ENCODE measurements at places on chromosomes 16 and 17.
A peak's percentile ranks its signal among the peaks of the same experiment; 100 is the strongest.

DNA sequence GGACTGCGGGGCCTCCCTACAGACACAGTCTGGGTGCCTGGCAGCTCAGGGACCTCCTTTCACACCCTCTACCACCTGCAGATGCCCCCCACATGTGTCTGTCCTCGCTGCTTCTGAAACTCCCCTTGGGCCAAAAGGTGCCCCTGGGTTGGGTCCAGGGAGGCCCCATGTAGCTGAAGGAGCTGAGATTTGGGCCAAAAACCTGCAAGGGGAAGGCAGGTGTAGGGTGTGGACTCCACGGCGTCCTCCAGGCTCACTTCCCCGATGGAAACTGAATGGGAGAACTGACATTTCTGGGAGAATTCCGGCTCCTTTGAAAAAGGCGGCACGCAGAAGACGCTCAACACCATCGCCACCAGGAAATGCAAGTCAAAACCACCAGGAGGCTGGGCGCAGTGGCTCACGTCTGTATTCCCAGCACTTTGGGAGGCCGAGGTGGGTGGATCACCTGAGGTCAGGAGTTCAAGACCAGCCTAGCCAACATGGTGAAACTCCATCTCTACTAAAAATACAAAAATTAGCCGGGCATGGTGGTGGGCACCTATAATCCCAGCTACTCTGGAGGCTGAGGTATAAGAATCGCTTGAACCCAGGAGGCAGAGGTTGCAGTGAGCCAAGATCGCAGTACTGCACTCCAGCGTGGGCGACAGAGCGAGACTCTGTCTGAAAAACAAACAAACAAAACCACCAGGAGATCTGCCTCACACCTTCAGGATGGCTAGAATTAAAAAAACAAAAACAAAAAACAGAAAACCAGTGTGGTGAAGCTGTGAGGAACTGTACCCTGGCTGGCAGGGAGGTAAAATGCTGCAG, 13.2 kb upstream of the BAIAP2 start:
- DNase-seq: no peak

- no peak for DNase-seq
Measured at GRCh38 chr17:39607057-39607850, 466 bp downstream of the NEUROD2 start.

- DNase-seq: no peak
Measured at GRCh38 chr16:381789-382717, at the start of gene PGAP6. Gene PGAP6, minus strand, starts transcription at chr16:381978. Its CDS starts 157 bp downstream, at chr16:381821.

DNA sequence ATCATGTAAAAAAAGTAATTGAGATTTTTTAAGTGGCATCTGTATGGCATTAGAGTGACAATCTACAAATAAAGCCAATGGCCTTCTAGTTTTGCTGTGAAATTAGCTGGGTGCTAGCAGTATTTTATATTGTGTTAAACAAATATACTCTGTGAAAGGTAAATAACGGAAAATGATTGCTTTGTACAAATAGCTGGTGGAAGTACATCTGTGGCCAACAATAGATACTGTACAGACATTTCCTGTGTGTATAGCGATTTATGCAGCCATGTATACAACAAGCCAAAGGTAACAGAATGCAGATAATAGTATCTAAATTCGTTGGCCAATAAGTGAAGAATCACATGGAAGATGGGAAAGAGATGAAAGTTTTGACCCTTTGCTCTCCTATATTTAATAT, 26.6 kb downstream of the IQCK start:
- no peak for DNase-seq

DNA sequence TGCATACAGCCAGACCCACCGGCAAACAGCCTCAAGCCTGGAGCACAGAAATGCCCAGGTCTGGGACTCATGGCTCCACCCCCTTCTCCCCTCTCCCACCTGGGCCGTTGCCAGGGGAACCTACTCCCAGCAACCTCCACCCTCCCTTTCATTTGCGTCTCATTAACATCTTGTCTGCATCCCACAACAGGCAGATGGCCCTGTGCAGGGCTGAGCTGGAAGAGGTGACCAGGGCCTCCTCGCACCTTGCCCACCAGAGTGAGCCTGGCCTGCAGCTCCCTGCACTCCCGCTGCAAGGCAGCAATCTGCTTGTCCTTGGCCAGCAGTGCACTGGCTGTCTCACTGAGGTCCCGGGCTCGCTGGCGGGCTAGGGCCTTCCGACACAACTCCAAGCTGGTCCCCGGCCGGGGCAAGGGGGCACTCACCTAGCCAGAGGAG, 3.3 kb downstream of the TSPOAP1 start:
- no peak for DNase-seq

- DNase-seq: peak; percentile 34
Measured at GRCh38 chr16:28910086-28911031, 14.7 kb downstream of the RABEP2 start.

DNA sequence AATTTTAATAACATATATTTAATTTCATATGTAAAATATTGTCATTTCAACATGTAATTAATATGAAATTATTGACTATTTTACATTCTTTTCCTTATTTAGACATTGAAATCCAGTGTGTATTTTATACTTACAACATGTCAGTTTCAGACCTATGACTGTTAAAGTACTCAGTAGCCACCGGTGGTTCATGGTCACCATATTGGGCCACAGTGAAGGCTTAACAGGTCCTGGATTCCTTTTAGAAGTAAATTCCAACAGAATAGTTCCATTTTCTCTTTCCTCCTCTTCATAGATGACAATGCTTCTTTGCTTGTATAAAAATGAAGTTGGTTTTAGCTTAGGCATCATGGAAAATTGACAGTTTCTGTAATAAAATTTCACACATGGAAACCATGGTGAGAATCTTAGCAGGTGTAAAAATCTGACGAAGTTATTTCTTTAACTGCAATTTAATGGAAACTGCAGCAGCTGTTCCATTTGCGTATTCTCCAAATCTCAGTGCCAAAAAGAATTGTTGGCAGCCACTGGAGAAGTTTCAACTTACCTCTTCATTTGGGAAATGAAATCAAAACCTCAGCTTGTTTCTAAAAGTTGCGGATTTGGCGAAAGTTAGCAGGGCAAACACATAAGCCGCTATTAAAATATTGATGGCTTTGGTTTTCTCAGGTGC, 231.1 kb downstream of the CDH13 start:
- no peak for DNase-seq

Measured in H4 (cell line).